ENCODE measurements at places on chromosomes 6 and 20.
A peak's percentile ranks its signal among the peaks of the same experiment; 100 is the strongest.

GRCh38 chr6:153130515-153131036 is 506 bp downstream of the RGS17 start:
- DNase-seq = no peak

- no peak for DNase-seq
Measured at GRCh38 chr6:399785-400534, 8.4 kb downstream of the IRF4 start.

GRCh38 chr20:58088105-58088504 is 140.3 kb downstream of the ANKRD60 start:
- no peak for DNase-seq

GRCh38 chr6:163866192-163866591 is 451.7 kb downstream of the QKI start:
- DNase-seq = no peak

GRCh38 chr6:106727480-106728149 is 98.2 kb downstream of the QRSL1 start:
- DNase-seq = no peak

GRCh38 chr6:139354189-139354588 is 20.3 kb downstream of the CITED2 start:
- no peak for DNase-seq

GRCh38 chr6:145963216-145964068 is 716 bp downstream of the SHPRH start:
- DNase-seq = peak; percentile 73

DNA sequence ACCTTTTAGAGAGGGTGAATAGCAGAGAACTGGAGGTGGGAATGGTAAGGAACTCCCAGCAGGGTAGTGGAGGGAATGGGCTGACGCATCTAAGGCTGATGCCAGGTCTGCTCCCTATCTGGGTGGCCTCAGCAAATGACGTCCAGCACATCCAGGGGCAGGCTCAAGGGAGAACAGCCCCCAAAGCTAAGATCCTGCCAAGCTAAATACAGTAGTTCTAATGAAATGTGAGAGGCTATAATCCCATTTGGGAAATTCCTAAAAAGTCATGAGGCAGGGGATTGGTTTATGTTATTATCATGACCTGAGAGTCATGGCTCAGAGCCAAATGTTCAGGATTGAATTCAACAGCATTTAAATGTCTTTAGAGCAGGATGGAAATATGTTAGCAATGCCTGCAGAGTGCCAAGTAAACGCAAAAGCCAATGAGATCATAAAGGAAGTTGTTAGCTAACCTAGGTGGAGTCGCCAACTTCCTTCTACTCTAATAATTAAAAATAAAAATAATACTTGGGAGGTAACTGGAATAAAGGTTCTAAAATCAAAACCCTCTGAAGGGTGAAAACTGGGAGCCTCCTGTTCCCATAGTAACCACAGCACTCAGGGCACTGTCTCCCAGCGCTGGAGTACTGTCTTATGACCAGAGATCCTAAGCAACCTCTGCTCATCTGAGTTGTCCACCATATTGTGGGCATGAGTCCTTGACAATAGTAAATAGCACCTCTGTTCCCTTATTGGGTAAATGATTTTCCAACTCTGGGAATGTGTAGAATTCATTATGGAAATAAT is 34.8 kb downstream of the IYD start:
- no peak for DNase-seq

DNA sequence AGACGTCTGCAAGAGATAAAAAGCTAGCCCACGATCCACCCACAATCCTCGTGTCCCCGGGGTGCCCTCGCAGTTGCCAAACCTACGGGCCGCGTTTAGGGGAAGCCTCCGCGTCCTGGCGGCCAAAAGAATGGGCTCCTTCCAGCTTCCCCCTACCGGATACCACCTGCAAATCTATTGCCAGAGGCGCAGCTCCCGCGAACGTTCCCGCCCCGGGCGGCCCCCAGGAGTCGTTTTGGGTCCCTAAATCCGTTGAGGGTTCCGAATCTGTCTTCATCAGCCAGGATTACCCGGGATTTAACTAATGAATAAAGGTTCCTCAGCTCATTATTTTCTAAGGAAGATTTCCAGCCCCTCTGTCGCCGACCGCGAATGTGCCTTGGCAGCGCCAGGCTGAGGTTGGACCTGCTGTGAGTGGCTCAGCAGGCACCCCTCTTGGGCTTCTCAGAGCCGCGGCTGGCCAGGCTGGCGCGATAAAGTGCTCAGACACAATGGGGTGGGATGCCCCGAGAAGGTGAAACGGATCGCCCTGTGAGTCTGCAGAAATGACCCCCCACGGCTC is 2.8 kb upstream of the VSX1 start:
- no peak for DNase-seq

DNA sequence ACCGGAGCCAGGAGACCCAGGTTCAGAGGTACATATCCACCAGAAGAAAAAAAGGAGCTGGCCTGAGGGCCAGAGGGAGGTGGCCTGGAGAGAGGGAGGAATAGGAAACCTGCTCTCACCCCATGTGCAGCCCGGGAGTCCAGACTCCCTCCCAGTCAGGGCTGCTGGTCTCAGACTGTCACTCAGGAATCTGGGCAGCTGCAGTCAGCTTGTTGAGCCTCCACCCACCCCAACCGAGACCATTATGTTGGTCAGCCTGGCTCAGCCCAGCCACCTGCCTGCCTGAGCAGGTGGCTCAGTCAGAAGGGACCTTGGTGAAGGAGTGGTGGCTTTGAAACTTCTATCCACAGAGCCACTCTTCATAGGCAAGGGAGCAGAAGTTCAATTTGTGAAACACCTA is 53.3 kb upstream of the EPB41L1 start:
- DNase-seq = no peak

GRCh38 chr6:79208816-79209215 is 25.7 kb downstream of the HMGN3 start:
- DNase-seq = no peak

DNA sequence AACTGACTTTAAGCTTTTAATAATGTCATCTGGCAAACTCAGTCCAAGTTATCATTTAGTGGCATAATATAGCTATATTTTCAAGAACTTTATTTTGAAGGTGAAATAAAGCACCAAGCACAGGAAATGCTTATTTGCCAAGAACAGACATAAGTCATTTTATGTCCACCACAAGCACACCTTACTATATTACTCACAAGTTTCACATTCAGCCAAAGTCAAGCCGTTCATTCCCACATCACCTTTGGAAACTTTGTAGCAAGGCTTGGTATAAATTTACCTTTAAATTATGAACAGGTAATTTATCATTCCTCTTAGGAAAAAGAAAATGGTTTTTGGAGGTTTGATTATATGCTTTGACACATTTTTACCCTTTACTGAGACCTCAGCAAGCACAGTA is 236.8 kb upstream of the FKBP1C start:
- DNase-seq = no peak

DNA sequence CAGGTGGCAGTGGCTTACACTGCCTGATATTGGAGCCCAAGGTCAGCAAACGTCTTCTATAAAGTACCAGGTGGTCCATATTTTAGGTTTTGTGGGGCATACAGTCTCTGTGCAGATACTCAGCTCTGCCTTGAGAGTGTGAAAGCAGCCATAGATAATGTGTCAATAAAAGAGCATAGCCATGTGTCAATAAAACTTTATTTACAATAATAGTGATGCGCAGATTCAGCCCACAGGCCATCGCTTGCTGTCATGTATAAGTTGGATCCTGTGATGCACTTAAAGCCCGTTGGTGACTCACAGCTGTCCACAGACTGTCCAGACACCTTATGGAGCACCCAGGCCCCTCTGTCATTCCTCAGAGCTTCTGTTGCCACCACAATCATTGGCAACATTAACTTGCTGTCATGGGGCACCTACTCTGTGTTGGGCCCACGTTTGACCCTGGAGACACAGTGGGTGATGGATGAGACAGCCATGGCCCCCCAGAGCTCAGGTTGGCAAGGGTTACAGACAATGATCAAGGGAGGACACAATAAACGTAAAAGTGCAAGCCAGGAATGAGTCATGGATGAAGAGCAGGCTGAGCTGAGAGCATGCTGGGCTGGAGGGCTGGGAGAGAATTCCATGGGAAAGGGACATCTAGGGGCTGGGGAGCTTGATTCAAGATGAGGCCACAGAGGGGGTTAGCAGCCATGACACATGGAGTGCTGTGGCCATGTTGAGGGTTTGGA is 173.6 kb downstream of the TAF4 start:
- DNase-seq = no peak

- DNase-seq = no peak
Measured at GRCh38 chr6:157987788-157988699, 6.4 kb downstream of the SYNJ2 start.

DNA sequence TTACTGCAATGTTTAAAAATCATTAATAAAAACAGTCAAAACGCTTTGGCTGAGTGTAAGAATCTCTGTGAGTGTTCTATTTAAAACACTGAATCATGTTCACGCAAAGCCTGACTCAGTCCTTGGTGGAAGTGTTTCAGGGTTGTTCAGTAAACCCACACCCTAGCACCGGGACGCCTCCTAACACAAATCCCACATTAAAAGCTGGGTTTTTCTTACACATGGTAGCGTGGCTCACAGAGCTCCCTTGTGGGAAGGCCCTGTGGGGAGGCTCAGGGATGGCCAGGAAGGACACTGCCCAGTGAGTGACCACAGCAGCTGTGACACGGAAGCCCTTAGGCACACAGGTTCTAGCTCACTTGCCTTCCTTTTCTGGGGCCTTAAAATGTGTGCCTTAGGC is 80.2 kb downstream of the GMPR start:
- no peak for DNase-seq

GRCh38 chr20:6401893-6402557 is 279.2 kb upstream of the FERMT1 start:
- no peak for DNase-seq

DNA sequence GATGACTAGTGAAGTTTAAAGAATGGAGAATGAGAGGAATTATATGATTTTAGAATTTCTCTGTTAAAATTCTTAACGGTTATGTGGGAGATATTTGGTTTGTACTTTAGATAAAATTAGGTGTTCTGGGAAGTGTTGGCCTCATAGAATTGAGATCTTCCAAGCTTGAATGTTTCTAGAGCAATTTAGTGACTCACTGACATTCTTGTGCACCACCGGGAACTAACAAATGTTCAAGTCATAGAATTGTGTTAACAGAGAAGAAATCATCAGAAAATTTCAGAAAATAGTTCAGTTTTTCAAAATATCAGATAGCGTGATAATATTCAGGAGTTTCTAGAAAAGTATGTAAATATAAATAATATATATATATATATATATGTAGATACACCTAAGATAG is 67.9 kb upstream of the BMP5 start:
- no peak for DNase-seq

GRCh38 chr6:143288923-143289322 is 161.6 kb downstream of the ADAT2 start:
- DNase-seq = no peak
